ENCODE measurements at places on chromosomes 6 and 20.

GRCh38 chr6:78526432-78526831 lies 340.9 kb upstream of the IRAK1BP1 start:
- H3K4me1 ChIP-seq, result no peaks in the 10 kb centered on the region
- H3K4me3 ChIP-seq, result no peak overlapping the region
- H3K27ac ChIP-seq, result no peak overlapping the region

GRCh38 chr20:34928411-34928810 lies 27.2 kb downstream of the GSS start:
- no peaks in the 10 kb centered on the region for H3K27me3 ChIP-seq
- no peak for DNase-seq
- H3K36me3 ChIP-seq, result peaks cover 57% of the 10 kb centered on the region
- H3K4me3 ChIP-seq, result no peak overlapping the region
- no peak overlapping the region for H3K27ac ChIP-seq
- peaks cover 15% of the 10 kb centered on the region for H3K4me1 ChIP-seq

- H3K4me1 ChIP-seq, result peaks cover 25% of the 10 kb centered on the region
- H3K27ac ChIP-seq, result no peak overlapping the region
- H3K4me3 ChIP-seq, result no peak overlapping the region
- H3K36me3 ChIP-seq, result no peaks in the 10 kb centered on the region
- H3K27me3 ChIP-seq, result peaks cover 6% of the 10 kb centered on the region
These were observed 140.3 kb downstream of the CDC5L start for GRCh38 chr6:44527583-44528369.

- H3K4me1 ChIP-seq, result no peaks in the 10 kb centered on the region
- no peaks in the 10 kb centered on the region for H3K36me3 ChIP-seq
- H3K27ac ChIP-seq, result no peak overlapping the region
- H3K27me3 ChIP-seq, result peaks cover 4% of the 10 kb centered on the region
- no peak for DNase-seq
These were observed 618.6 kb downstream of the EPM2A start for GRCh38 chr6:145116591-145117178.

GRCh38 chr20:41716436-41716835 lies 98.3 kb upstream of the CHD6 start:
- no peak overlapping the region for H3K27ac ChIP-seq
- no peak overlapping the region for H3K4me3 ChIP-seq
- peaks cover 6% of the 10 kb centered on the region for H3K27me3 ChIP-seq
- no peaks in the 10 kb centered on the region for H3K4me1 ChIP-seq
- no peaks in the 10 kb centered on the region for H3K36me3 ChIP-seq
- DNase-seq, result no peak

- H3K27me3 ChIP-seq, result no peaks in the 10 kb centered on the region
- peaks cover 44% of the 10 kb centered on the region for H3K36me3 ChIP-seq
- DNase-seq, result no peak
- H3K4me1 ChIP-seq, result peaks cover 44% of the 10 kb centered on the region
- peak overlapping the region; percentile 99 for H3K27ac ChIP-seq
These were observed 610 bp downstream of the CASP8AP2 start for GRCh38 chr6:89830170-89830809.

- no peak overlapping the region for H3K4me3 ChIP-seq
These were observed 201.7 kb upstream of the FOXQ1 start for GRCh38 chr6:1110164-1110563.

DNA sequence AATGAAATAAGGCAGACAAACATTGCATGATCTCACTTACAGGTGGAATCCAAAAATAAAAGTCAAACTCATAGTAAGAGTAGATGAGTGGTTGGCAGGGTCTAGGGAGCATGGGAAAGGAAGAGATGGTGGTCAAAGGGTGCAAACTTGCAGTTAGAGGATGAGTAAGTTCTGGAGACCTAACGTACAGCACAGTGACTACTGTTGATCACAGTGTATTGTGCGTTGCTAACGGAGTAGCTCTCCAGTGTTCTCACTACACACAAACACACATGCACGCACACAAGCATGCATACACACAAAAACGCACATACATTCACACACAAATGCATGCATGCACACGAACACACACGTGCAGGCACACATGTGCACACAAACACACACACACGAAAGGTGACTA lies 54.9 kb downstream of the LY86 start:
- H3K27me3 ChIP-seq, result no peaks in the 10 kb centered on the region
- peaks cover 28% of the 10 kb centered on the region for H3K36me3 ChIP-seq

- no peak overlapping the region for H3K4me3 ChIP-seq
- H3K27ac ChIP-seq, result no peak overlapping the region
- peaks cover 13% of the 10 kb centered on the region for H3K4me1 ChIP-seq
- H3K27me3 ChIP-seq, result peaks cover 7% of the 10 kb centered on the region
- H3K36me3 ChIP-seq, result no peaks in the 10 kb centered on the region
These were observed 52.4 kb downstream of the IPCEF1 start for GRCh38 chr6:154304191-154304590.

- no peak for DNase-seq
- peaks cover 9% of the 10 kb centered on the region for H3K27me3 ChIP-seq
- no peak overlapping the region for H3K4me3 ChIP-seq
- peaks cover 16% of the 10 kb centered on the region for H3K4me1 ChIP-seq
- H3K27ac ChIP-seq, result no peak overlapping the region
These were observed 15.0 kb upstream of the TBC1D22B start for GRCh38 chr6:37242429-37243052.

GRCh38 chr6:16103722-16104121 lies 25.2 kb upstream of the MYLIP start:
- H3K36me3 ChIP-seq, result no peaks in the 10 kb centered on the region
- no peak overlapping the region for H3K27ac ChIP-seq
- H3K4me1 ChIP-seq, result no peaks in the 10 kb centered on the region
- H3K4me3 ChIP-seq, result no peak overlapping the region
- H3K27me3 ChIP-seq, result peaks cover 8% of the 10 kb centered on the region

DNA sequence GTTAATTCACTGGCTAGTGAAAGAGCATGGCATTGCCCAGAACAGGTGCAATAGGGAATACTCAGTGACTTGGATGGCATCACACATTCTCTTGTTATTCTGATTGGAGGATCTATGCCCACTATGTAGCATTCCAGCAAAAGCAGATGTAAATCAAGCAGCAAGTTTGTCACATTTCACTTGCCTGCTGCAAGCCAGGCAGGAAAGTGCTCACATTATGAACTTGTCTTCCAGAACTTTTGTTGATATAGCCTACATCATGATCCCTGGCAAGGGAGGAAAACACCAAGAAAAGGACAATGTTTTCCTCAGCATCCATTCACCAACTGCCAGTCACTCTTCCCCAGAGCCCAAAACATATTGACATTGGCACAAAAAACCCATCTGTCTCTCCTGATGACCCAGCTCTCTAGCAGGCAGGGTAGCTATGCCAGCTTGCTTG lies 77.8 kb downstream of the ARHGAP18 start:
- no peak overlapping the region for H3K27ac ChIP-seq
- no peaks in the 10 kb centered on the region for H3K4me1 ChIP-seq
- DNase-seq, result no peak
- no peak overlapping the region for H3K4me3 ChIP-seq
- peaks cover 28% of the 10 kb centered on the region for H3K36me3 ChIP-seq

- DNase-seq, result no peak
- H3K4me1 ChIP-seq, result no peaks in the 10 kb centered on the region
- no peak overlapping the region for H3K4me3 ChIP-seq
- no peak overlapping the region for H3K27ac ChIP-seq
These were observed 23.0 kb downstream of the PACRG start for GRCh38 chr6:162750776-162751175.

DNA sequence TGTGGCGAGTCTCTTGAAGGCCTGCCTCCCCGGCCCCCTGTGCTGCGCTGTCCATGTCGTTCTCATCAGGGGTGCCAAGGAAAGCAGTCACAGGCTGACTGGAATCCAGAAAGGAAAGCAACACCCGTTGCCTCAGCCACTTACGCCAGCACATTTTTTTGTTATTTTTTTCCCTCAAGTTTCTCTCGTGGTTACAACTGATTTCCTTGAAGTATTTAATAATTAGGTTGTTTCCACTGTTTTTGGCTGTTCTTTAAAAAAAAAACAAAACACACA lies 17.9 kb upstream of the SLC22A1 start:
- H3K36me3 ChIP-seq, result peaks cover 48% of the 10 kb centered on the region
- DNase-seq, result no peak
- H3K4me3 ChIP-seq, result no peak overlapping the region
- no peaks in the 10 kb centered on the region for H3K27me3 ChIP-seq
- H3K27ac ChIP-seq, result no peak overlapping the region
- H3K4me1 ChIP-seq, result peaks cover 32% of the 10 kb centered on the region

DNA sequence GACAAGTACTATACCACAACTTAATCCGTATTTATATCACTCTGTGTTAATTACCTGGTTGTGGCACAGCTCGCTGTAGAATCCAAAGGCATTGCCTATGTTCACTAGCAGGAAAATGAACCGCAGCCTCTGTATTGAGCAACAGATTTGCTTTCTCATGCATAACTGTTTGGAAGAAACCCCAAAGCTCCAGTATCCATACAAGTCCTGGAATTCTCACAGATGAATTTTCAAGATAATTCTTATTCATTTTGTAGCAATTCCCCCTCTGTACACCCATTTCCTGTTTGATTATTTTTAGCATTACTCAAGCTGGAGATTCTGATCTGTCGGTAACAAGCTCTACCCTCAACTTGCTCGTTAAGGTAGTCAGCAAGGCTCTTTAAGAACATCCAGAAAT lies 63.5 kb downstream of the STMND1 start:
- H3K27ac ChIP-seq, result no peak overlapping the region
- no peak overlapping the region for H3K4me3 ChIP-seq
- DNase-seq, result no peak
- H3K4me1 ChIP-seq, result no peaks in the 10 kb centered on the region

DNA sequence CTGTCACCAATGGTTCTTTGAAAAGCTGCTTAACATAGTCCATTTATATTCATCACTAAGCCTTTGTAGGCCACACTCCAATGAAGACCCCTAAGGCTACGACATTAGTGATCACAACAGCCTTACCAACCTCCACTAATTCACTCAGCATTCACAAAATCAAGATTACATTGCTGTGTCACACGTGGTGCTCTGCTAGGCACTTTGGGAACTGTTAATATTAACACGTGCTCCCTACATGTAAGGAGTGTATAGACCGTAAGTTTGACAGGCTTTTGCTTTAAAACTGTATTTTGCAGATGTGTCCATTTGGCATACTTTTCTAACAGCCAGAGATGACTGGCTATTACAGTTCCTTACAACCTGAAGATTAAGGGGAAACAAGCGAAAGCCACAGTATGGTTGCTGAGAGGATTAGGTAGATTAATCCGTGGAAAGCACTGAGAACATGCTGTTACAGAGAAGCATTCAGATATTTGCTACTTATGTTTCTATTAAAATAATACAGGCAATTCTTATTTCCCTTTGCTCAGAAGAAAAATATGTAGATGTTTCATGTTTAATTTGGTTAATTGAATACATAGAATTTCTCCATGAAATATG lies 69.7 kb downstream of the SAMD3 start:
- H3K27me3 ChIP-seq, result no peaks in the 10 kb centered on the region
- H3K36me3 ChIP-seq, result peaks cover 49% of the 10 kb centered on the region
- DNase-seq, result no peak
- no peak overlapping the region for H3K4me3 ChIP-seq
- peaks cover 9% of the 10 kb centered on the region for H3K4me1 ChIP-seq
- no peak overlapping the region for H3K27ac ChIP-seq

GRCh38 chr6:10425975-10426780 lies 11.3 kb upstream of the TFAP2A start:
- DNase-seq, result no peak
- H3K4me1 ChIP-seq, result peaks cover 18% of the 10 kb centered on the region
- H3K36me3 ChIP-seq, result peaks cover 8% of the 10 kb centered on the region
- peak overlapping the region; percentile 7 for H3K27ac ChIP-seq

DNA sequence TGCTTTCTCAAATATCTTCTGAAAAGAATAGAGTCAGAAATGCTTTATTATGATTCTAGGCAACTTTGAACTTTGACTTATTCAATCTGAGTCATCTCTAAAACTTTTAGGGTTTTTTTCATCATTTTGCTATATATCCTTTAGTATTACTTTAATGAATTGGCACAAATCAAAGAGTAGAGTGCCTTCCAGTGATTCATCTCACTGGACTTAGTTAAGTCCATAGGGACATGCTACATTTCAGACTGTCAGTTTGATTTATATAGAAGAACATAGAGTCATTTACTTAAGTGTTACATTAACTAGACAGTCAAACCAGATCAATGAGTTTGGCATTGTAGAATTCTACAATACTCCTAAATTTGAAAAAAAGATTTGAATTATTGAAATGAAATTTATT lies 1235.7 kb upstream of the MAP3K7 start:
- no peak overlapping the region for H3K27ac ChIP-seq
- no peaks in the 10 kb centered on the region for H3K36me3 ChIP-seq

GRCh38 chr6:169669889-169670288 lies 31.9 kb downstream of the WDR27 start:
- H3K4me1 ChIP-seq, result peaks cover 5% of the 10 kb centered on the region
- H3K27me3 ChIP-seq, result no peaks in the 10 kb centered on the region

DNA sequence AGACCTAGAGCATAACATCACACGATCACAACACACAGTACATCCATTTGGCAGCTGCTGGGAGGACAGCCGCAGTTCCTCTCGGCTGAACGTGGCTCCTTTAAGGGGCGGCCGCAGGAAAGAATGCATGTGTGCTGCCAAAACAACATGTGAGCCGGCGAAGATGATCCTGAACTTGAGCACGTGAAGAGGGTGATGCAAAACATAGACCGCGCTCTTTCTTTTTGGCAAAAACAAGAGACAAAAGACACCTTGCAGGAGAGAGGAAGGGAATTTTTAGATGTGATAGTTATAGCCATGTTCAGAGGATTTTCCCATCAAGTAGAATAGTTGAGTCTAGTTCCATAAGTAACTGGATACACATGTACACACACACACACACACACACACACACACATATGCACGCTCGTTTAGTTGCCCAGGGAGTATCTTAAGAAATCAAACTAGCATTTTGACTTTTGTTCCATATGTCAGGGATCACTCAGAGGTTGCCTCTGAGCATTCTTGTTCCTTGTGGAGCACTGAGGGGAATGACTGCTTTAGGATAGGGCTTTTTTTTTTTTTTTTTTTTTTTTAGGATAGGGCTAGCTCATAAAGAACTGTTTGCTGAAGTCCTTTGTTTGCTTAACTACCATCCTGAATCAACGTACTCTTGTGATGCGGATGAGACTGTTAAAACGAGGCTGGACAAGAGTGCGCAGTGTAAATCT lies 21.7 kb upstream of the RANBP9 start:
- H3K27ac ChIP-seq, result no peak overlapping the region
- DNase-seq, result no peak
- H3K4me1 ChIP-seq, result no peaks in the 10 kb centered on the region
- peaks cover 11% of the 10 kb centered on the region for H3K27me3 ChIP-seq

DNA sequence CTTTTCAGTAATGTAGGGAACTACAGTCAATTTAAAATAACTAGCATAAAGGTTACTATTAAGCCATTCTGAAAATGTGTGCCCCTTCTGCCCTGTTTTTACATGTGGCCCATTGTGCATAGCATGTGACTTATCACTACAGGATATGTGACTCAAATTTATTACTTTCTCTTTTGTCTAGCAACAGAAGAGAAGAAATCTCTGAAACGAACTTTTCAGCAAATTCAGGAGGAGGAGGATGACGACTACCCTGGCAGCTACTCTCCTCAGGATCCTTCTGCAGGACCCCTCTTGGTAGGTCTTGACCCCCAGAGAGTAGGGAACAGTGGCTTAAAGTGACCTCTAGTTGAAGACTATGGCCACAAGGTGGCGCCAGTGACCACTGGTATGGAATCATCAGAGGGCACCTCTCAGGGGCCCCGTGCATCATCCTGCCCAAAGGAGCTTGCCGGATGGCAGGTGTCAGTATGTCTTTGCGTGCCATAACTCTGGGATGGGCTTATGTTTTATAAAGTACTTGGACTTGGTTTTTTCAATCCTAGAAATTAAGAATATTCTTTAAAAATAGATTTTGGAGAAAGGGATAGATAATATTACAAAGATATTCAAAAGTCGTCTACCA lies 23.9 kb downstream of the RPRD1B start:
- H3K4me1 ChIP-seq, result peaks cover 11% of the 10 kb centered on the region
- peak overlapping the region; percentile 83 for H3K27ac ChIP-seq
- no peak overlapping the region for H3K4me3 ChIP-seq
- DNase-seq, result peak; percentile 83
